ENCODE measurements at places on chromosomes 7 and 10.
A peak's percentile ranks its signal among the peaks of the same experiment; 100 is the strongest.

DNA sequence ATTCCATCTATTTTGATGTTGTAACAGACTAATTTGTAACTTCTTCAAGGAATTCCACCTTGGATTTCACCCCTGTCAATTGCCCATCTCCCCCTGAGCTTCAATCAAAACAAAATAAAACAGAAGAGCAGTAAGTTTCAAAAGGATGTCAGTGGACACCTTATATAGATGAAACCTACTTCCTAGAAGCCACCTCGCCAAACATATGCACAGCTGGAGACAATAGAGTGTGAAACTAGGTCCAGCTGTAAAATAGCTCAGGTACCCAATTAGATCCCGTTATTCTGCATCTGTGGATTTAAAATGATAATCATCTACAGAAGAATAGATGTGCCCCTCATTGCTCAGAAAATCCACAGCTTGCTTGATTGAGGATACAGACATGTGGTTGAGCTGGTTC is 598.6 kb downstream of the SH2D4B start:
- no peak for DNase-seq

DNA sequence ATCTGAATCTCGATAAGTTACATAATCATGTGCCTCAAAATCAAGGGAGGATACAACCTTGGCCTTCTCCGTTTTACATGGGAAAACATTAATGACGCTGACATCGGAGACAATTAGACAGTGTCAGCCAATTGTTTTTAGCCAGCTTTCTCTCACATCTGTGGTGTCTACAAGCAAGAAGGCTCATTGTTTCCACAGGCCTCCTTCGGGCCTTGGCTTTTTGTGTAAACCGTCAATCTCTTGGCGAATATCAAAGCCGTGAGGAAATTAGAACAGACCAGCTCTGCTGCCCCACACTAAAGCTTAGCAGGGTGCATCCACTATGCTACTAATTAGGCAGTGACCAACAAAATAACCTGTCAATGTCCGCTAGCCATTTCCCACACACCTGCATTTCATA is 43.2 kb downstream of the VAX1 start:
- DNase-seq = no peak

- peak; percentile 55 for DNase-seq
These were observed 56.2 kb upstream of the SEPHS1 start for GRCh38 chr10:13404305-13404759.

- DNase-seq = no peak
These were observed 525 bp downstream of the UBE2D4 start for GRCh38 chr7:43926798-43927123.

DNA sequence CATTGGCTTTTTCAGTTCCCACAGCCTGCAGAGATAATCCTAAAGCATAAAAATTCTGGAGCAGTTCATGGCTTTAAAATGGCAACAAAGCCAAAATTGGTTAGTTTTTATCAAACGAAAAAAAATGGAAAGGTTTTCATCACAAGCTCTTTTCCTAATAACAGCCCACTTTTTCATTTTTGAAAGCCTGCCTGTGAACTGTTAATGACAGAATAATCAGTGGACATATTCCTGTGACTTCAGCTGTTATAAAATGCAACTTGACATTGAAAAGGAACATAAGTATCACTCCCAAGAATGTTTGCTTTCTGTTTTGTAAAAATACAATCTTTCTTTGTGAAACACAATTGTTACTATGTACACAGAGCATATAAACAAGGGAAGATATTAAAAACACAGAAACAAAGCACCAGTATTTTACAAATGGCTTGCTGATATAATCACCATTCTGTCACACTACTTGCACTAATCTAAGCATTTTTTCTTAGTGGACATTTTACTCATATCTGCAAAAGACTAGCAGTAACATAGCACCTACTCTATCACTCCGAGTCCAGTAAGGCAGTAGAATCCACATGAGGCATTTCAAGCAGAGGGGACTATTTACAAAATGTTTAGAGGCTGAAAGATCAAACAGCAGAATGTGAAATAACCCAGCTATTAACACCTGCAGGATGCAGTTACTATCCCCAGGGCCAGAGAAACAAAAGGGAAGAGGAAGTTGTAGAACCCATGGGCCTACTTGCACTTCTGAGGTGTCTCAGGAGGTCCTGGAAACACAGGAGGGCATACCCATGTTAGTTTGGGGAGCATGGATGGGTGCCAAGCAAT is 26.4 kb downstream of the MACC1 start:
- DNase-seq = no peak

- peak; percentile 5 for DNase-seq
These were observed 68.2 kb upstream of the LRGUK start for GRCh38 chr7:134058980-134059379.

GRCh38 chr7:101869026-101869900 is 51.8 kb downstream of the CUX1 start:
- no peak for DNase-seq

All from iris pigment epithelial cell (primary cell).